Bronchus fibroblast of lung (primary cell): ENCODE measurements at places on chromosomes 7 and 10. TPM values are rescaled to one million over a fixed set of nuclear protein-coding genes. Genes with fewer than 3 reads are reported as not detected.

Gene NAT16
- total RNA-seq: under 0.01 and 0.15 TPM in 2 replicates

Gene GPR37
- 5.9 and 6.2 TPM in 2 replicates for total RNA-seq

Gene ASZ1
- total RNA-seq: not detected in 2 replicates

Gene HMX2
- total RNA-seq: not detected in 2 replicates

Gene SP4
- 3.6 and 4.2 TPM in 2 replicates for total RNA-seq

Gene MUC12
- 1.2 and 1.8 TPM in 2 replicates for total RNA-seq

Gene CYP26A1
- not detected in 2 replicates for total RNA-seq

Gene BEND7
- total RNA-seq: 0.34 and 0.74 TPM in 2 replicates

Gene STAG3
- total RNA-seq: 0.84 and 1.8 TPM in 2 replicates

Gene SMKR1
- total RNA-seq: 0.17 TPM in 1 of 2 replicates, not detected in the other

Gene STEAP4
- total RNA-seq: under 0.01 and 0.17 TPM in 2 replicates

Gene CCDC146
- total RNA-seq: 0.15 and 1.0 TPM in 2 replicates

Gene OR6B1
- total RNA-seq: not detected in 2 replicates

Gene MALSU1
- total RNA-seq: 91.6 and 92.0 TPM in 2 replicates

Gene MLXIPL
- total RNA-seq: 0.67 and 2.4 TPM in 2 replicates

Gene SAP25
- total RNA-seq: 0.34 and 1.2 TPM in 2 replicates

Gene CYTH3
- 26.0 and 26.9 TPM in 2 replicates for total RNA-seq

Gene CACNB2
- 2.2 and 2.7 TPM in 2 replicates for total RNA-seq

Gene PTPN20
- total RNA-seq: 0.34 and 0.45 TPM in 2 replicates

Gene RARRES2
- total RNA-seq: 9.5 and 11.9 TPM in 2 replicates

Gene NPSR1
- total RNA-seq: not detected in 2 replicates

Gene HTR5A
- total RNA-seq: not detected in 2 replicates

Gene INHBA
- total RNA-seq: 4.9 TPM in 2 replicates

Gene TMEM229A
- total RNA-seq: under 0.01 TPM in 1 of 2 replicates, not detected in the other

Gene COL17A1
- under 0.01 and 0.15 TPM in 2 replicates for total RNA-seq

Gene SEMA3E
- 0.45 and 0.50 TPM in 2 replicates for total RNA-seq

Gene NOC3L
- 14.9 and 18.7 TPM in 2 replicates for total RNA-seq

Gene VWDE
- 0.15 and 0.17 TPM in 2 replicates for total RNA-seq

Gene NPY
- not detected in 2 replicates for total RNA-seq

Gene NDUFB8
- 263 and 269 TPM in 2 replicates for total RNA-seq

Gene ZNF804B
- not detected in 2 replicates for total RNA-seq

Gene ATXN7L1
- total RNA-seq: 2.2 and 2.9 TPM in 2 replicates

Gene LEP
- total RNA-seq: not detected in 2 replicates

Gene FRMD4A
- 28.4 and 29.7 TPM in 2 replicates for total RNA-seq

Gene PDE6C
- total RNA-seq: not detected in 2 replicates

Gene GPC2
- 1.8 and 4.9 TPM in 2 replicates for total RNA-seq

Gene RHOBTB1
- total RNA-seq: 15.6 and 22.2 TPM in 2 replicates

Gene SLC26A3
- not detected in 2 replicates for total RNA-seq

Gene ARL5B
- 7.4 and 9.4 TPM in 2 replicates for total RNA-seq

Gene SFRP5
- not detected in 2 replicates for total RNA-seq

Gene TMEM225B
- total RNA-seq: 0.17 and 0.59 TPM in 2 replicates

Gene COL1A2
- total RNA-seq: 1,292 and 1,325 TPM in 2 replicates

Gene UROS
- total RNA-seq: 59.3 and 60.2 TPM in 2 replicates

Gene DYDC2
- not detected in 2 replicates for total RNA-seq

Gene ABCC2
- under 0.01 and 0.17 TPM in 2 replicates for total RNA-seq
